ENCODE measurements at places on chromosomes 1 and 21.

DNA sequence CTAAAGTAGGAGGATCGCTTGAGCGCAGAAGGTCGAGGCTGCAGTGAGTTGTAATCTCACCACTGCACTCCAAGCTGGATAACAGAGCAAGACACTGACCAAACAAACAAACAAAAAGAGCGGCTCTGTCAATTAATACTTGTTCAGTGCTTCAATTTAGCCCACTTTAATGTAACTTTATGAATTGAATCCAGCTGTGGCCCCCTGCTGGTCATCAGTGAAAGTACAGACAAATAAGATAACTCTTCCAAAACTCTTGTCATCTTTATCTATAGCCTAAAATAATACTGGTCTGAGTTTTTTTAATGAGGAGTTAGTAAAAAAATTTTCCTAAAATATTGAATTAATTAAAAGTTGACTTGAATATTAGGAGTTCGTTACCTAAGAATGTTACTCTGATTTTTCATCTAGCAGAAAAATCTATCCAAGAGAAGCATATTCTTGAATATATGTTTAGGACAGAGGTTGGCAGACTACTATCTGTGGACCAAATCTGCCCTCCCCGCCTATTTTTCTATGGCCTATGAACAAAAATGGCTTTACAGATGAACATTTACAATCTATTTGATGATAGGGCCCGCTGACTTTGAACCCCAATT lies 26.1 kb downstream of the ATP5PF start:
- peak; percentile 22 for DNase-seq

DNA sequence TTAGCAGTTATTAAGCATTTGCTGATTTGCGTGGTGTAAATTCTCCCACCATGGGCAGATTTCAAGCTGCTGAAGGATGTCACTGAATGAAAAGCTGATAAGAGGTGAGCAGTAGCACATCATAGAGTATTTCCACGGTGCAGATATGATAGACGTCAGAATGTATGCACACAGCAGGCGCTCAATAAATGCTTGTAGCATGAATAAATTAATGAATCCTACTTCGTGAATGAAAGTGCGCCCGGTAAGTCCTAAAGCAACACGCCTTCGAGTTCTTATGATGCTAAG lies 510 bp upstream of the UBIAD1 start:
- DNase-seq = no peak

DNA sequence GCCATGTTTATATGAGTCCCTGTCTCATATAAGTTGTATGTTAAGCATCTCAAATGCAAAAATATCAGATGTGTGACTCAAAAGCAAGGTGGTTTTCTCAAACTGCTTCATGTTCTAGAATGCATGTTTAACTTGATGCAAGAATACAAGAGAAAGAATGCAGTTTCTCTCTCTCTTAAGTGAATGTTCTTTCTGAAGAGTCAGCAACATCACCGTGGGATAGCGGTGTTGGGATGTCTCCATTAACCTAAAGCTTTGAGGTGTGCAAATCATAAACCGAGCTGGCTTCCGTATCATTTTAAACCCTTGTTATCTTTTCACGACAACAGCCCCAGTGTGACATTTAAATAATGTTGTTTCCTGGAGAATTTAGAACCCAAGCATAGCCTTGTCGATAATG lies 48.4 kb upstream of the TARBP1 start:
- no peak for DNase-seq

DNA sequence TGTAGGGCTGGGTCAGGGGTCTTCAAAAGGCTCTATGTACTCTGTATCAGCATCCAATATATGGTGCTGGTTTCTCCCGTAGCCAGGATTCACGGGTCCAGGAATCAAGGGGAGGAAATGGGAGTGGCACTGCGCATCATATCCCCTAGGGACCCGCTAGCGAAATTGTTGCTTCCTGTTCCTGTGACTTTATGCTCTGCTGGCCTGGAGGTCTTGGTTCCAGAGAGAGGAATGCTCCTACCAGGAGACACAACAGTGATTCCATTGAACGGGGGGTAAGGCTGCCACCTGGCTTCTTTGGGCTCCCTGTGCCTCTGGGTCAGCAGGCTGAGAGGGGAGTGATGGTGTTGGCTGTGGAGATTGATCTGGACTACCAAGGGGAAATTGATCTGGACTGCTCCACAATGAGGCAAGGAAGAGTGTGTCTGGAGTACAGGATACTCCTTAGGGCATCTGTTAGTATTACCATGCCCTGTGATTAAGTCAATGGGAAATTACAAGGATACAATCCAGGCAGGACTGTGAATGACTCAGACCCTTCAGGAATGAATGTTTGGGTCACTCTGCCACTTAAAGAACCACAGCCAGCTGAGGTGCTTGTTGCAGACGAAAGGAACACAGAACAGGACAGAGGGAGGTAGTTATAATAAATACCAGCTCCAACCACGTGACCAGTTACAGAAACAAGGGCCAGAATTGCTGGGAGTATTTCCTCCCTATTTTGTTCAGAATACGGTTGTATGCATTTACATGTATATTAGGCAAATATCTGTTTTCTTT lies 10.2 kb downstream of the SPSB1 start:
- DNase-seq = no peak

GRCh38 chr1:151944857-151945575 lies 35.7 kb upstream of the THEM4 start:
- DNase-seq = peak; percentile 22

GRCh38 chr21:37375866-37376574 lies 9.4 kb downstream of the DYRK1A start:
- no peak for DNase-seq
